Activated naive CD4-positive, alpha-beta T cell (primary cell): ENCODE measurements at places on chromosomes 16 and 17.

GRCh38 chr17:7220593-7221277 lies 997 bp downstream of the ACADVL start:
- DNase-seq = peak; percentile 49

- DNase-seq = no peak
Observed at GRCh38 chr17:64240741-64241347, 22.2 kb downstream of the TEX2 start.

DNA sequence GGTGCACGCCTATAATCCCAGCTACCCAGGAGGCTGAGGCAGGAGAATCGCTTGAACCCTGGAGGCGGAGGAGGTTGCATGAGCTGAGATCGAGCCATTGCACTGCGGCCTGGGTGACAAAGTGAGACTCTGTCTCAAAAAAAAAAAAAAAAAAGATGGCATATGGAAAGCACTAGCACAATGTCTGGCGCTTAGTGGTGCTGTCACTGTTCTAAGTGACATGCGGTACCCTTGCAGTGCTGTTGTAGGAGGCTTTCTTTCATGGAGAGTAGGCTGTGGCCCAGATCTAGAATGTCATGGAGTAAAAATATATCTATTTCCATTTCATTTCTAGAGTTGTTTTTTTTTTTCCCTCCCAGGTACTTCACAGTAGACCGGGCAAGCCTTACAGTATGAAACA lies 14.6 kb upstream of the METTL9 start:
- no peak for DNase-seq

DNA sequence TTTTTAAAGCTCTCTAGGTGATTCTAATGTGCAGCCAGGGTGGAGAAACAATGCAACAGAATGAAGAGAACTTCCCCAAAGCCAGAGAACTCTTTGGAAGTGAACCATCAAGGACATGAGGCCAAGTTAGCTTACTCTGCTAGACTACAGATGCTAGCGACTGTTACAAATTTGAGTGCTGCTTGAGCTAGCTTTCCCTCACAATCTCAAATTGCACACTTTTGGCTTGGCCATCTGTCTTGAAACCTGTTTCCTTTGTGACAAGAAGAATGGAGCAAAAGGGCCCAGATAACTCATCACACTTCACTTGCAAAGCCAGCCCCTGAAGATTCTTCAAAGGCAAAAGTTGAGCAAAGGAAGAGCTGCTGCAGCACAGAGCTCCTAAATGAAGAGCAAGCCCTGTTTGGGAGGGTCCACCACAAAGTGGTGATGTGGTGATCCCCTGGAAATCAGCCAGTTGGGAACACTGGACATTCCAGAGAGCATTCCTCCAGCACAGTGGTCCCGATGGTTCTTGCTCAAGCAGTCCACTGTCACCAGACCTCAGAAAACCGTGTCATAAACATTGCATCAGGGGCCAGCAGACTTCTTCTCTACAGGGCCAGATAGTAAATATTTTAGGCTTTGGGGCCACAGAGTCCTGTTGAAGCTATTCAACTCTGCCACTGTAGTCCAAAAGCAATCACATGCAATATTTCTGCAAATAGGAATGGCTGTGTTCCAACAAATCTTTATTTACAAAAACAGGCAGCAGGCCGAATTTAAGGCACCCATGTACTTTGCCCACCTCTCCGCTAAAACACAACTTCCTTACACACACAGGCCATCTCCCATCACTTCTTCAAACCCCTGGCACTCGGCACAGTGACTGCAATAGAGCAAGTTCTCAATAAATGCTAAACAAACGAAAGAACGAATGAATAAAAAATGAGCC lies 21.2 kb downstream of the SLC39A11 start:
- DNase-seq = no peak

DNA sequence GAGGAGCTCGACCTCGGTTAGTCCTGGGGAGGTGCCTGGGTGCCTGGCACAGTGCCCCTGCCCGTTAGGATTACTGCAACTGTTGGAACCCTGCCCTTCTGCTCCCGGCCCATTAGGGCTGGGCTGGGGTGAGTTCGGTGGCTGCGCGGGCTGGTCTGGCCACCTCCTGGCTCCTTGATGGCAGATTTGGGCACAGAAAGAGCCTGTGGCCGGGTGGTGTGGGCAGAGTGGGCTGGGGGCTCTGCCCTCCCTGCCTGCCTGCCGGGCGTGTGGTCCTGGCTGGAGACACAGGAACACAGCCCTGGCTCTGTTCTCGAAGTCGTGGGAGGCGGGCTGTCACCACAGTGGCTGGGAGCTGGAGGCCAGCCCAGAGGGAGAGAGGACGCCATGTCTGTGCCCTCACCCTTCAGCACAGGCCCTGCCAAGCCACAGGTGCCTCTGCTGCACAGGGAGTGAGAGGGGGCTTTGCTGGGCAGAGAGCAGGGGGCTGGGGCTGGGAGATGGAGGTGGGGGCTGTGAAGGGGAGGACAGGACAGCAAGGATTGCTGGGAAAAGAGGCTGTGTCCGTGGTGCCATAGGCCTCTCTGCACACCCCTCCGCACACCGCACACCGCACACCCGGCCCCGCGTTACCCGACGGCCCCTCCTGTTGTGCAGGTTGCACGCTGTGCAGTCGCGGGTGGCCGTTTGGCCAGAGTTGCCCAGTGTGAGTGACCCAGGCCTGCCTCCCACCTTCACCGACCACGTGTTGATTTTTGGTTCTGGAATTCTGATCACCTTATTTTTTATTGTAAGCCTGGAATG lies 236.6 kb upstream of the GSE1 start:
- no peak for DNase-seq

DNA sequence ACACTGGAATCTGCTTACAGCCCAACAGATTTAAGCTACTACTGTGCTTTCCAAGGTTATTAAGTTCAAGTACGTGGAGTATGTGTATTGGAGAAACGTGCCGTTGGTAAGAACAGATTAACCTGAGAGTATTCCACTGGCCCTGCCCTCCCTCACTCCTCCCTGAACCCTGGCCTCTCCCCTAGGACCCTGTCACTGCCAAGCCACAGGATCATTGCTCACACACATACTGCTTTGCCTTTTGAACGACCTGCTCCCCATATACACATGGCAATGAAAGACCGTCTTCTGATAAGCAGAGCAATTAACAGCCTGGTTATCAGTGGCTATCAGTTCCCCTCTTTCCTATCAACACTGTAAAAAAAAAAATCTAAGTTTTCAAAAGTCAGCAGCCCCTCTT lies 458.9 kb upstream of the DYNLRB2 start:
- no peak for DNase-seq

GRCh38 chr17:17355426-17355825 lies 52.3 kb downstream of the NT5M start:
- no peak for DNase-seq

DNA sequence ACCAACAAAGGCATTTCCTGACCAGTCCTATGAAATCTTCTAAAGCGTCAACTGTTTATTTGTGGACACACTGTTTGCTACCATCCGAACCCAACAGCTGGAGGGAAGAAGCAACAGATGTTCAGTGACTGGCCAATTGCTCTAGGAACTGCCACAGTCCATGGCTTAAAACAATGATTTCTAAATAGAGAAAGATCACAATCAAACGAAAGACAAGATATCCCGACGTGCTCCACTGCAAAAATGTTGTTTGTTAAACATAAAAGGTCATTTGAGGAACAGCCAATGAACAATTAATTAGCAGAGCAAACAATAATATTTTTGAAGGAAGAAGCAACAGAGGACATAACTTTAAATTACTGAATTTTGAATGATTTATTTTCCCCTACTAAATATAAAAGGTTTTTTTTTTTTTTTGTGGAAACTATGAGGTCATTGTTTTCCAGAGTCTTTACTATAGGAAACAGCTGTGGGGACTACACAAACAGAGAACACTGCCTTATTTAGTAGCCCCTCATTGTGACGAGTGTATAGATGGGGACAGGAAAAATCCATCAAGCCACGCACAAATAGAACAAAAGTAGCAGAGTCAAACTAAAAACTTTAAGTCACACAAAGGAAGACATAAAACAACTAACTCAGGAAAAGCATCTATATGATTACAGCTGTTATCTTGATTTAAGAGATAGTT lies 17.2 kb downstream of the USP31 start:
- no peak for DNase-seq

GRCh38 chr16:66873685-66874055 lies 6.6 kb upstream of the PDP2 start:
- no peak for DNase-seq

- no peak for DNase-seq
Observed at GRCh38 chr17:65677932-65678331, 116.5 kb upstream of the AXIN2 start.

DNA sequence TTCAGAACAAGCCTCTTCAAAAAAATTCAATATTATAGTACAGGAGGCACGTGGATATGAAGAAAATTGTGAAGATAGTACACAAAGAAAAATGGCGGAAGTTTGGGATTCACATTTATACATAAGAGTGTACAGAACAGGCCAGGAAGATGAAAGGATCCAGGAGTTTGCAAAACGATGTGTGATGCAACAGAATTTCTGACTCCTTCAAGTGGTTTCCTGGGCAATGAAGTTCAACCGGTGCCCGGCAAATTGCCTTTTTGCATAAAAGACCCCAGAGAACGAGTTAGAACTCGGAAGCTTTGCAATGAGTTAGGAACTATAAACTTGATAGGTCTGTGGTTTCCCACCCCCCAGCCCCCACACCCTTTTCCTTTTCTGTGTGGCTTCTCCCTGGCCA lies 189.1 kb downstream of the SALL1 start:
- no peak for DNase-seq

DNA sequence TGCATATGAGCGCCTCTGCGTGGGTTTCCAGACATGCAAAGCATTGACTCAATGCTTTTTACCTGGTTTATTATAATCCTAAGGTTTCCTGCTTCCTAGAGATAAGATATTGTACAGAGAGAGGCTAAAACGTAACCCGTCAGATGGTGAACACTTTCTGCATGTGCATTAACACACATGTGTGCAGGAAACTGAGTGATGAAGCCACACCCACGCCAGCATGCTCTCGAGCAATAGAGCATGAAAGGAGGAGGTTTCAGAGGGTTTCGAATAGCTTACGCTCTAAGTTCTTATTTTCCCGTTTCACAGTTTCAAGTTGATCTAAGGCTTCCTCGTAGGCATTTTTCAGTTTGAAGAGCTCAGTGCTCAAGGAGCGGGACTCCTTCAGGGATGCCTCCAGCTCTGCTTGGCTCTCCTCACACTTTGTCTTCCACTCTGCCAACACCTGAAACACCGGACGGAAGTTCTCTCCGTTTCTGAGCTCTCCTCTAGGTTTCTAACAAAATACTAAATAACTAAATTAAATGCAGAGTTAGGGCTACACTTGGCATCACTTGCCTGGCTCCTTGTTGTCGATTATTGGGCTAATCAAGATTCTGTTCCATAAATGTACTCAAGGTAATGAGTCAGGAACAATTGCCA lies 23.2 kb downstream of the MYH3 start:
- no peak for DNase-seq

DNA sequence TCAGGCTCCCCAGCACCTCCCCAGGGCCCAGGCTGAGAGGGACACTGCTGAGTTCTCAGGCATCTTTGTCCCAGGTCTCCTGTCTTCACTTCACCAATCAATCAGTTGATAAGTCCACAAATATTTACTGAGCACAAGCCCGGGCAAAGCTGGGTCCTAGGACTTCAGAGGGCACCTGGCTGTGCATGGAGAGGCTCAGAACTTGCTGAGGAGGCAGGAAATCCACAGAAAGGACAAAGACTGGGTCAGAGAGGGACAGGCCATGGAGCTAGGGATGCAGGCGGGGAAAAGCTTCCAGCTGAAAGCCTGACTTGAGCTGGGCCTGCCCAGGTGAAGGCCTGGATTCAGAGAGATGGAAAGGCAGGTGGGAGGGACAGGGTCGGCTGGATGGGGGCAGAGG lies 33.2 kb upstream of the C1QL1 start:
- DNase-seq = no peak

GRCh38 chr17:50173335-50173941 lies 7.6 kb downstream of the SGCA start:
- no peak for DNase-seq
